Stimulated activated CD8-positive, alpha-beta memory T cell treated with anti-CD3 and anti-CD28 coated beads, Interleukin-4, amount 100 ng/mL, for 1 hour (primary cell): ENCODE measurements at places on chromosomes 3 and 15.

DNA sequence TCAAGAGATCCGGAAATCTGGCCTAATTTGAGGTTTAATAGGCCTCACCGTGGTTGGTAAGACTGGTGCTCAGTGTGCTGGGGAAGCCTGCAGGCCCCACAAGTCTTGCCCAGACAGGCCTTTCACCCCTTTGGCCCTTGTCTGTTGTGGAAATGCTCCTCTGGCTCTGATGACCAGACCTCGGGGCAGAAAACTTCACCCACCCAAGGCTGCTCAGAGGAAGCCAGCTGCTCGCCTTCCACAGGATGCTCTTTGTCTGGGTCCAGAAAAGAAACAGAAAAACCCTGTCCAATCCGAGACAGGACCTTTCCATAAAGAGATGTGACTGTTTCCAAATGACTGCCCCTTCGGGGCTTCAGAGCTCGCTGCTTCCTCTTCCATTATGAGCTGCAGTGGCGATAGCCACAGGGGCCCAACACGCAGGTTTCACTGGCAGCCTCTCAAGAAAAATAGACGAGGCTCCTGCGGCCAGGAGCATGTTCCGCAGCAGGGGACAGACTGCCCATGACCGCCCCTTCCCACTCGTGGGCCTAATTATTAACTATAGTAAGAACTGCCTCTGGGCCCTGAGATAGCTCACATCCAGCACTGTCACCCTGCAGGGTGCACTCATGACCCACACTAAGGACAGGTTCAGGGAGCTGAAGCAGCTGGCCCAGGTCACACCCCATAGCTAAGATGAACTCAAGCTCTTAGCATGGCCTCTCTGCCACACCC lies 6.8 kb upstream of the SNX22 start:
- DNase-seq = no peak

DNA sequence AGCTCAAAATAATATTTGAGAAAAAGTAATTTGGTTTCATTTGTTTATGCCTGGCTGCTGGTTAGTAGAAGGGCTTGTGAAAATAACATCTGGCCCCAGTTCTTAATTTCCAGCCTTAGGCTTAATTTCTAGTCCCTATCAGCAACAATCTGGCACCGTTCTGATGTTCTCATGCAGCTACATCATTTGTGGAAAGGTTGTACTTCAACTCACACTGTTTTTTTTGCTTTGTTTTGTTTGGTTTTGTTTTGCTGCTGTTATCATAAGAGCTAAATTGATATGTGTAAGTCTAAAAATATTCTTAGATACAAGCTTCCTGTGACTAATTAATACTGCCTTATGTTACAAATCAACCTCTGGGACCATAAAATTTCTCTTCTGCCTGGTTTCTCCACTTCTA lies 8.9 kb downstream of the CPA3 start:
- no peak for DNase-seq

GRCh38 chr3:35746492-35746891 lies 107.2 kb downstream of the ARPP21 start:
- no peak for DNase-seq

DNA sequence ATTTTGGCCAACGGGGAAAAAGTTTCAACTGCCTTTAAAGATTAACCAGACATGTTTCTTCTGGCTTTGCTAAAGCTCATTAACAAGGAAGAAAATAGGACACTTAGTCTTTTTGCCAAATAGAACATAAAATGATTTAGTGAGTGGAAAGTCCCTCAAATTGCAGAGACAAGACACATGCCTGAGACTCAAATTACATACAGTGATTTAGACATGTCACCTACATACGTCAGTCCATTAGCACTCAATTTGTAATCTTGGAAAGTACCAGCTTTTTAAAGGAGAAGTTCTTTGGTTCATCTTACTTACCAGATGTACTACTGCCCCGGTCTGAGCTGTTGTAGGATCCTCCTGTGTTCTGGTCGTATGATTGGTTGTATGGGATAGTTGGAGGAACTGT lies 1134.2 kb downstream of the ROBO1 start:
- no peak for DNase-seq

- no peak for DNase-seq
Observed at GRCh38 chr3:195821403-195822130, 9.8 kb upstream of the MUC4 start.

DNA sequence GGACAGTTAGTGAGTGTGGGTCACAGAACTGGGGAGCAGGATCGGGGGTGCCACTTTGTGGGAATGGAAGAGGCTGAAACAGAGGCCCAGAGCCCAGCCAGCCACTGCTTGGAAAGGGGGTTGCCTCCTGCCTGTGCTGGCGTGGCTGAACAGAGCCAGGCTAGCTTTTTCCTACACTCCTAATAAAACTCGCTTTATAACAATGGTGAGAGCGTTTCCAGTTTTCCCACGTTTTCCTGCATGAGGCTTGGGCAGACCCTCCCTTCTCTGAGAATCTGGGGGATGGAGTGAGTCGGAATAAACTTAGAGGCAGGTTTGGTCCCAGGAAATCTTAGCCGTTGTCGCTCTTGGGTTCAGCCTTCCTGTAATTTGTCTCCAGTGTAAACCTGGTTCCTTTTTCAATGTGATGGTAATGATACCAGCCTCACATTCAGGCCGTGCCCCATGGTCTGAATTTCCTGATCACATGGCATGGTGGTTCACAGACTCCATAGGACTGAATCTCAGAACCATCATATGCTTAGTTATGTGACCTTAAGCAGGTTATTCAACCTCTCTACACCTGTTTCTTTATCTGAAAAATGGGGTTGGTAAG lies 6.5 kb upstream of the FGD5 start:
- no peak for DNase-seq

GRCh38 chr15:51708013-51708412 lies 26.7 kb downstream of the SCG3 start:
- no peak for DNase-seq

- DNase-seq = no peak
Observed at GRCh38 chr3:143751643-143752178, 96.6 kb downstream of the SLC9A9 start.

DNA sequence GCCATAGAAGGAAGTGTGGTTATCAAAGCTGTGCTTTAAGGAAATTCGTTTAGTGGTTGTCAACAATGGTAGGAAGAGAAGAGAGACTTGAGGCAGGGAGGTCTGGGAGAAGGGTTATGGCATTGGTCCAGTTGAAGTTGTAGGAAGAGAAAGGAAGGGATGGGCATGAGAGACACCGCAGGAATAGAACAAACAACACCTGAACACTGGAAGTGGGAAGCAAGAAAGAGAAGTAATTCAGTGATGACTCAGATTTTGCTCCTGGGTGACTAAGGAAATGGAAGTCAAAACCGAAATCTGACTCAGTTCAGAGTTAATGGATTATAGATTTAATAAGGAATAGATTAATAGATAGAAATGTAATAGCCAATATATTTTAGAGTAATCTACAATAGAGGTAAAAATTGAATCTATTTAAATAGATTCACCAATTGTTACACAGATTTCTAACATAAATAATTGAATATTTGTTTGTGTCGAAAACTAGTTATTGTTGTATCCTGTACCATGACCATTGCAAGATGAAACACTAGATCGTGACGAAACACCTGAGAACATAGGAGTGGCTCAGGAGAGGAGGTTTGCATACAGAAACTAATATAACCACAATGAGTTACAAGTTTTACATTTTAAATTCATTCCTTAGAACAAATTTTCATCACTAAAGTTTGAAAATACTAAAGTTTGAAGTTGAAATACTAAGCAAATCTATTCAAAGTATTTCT lies 36.0 kb downstream of the THBS1 start:
- DNase-seq = no peak

- DNase-seq = no peak
Observed at GRCh38 chr3:42667096-42667522, 13.6 kb downstream of the ZBTB47 start.

DNA sequence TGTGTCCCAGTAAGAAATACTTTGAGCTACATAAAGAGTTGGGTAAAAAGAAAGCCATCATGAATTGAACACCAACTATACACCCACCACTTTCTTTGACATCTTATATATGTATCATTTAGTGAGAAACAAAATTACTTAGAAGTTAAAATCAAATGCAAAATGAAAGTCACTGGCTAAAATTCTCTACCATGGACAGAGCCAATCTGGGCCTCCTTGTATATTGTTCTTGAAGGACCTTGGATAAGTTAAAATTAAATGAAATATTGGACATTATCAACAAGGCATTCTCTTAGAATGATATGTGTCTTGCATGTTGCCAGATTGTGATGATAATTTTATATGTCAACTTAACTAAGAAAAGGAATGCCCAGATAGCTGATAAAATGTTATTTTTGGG lies 64.2 kb upstream of the CHL1 start:
- no peak for DNase-seq
